ENCODE measurements at places on chromosomes 2 and 18.

- no peak for DNase-seq
These were observed 6.8 kb upstream of the SNED1 start for GRCh38 chr2:240991378-240992263.

- peak; percentile 55 for DNase-seq
These were observed 978 bp upstream of the TUBA4A start for GRCh38 chr2:219254590-219255201.

DNA sequence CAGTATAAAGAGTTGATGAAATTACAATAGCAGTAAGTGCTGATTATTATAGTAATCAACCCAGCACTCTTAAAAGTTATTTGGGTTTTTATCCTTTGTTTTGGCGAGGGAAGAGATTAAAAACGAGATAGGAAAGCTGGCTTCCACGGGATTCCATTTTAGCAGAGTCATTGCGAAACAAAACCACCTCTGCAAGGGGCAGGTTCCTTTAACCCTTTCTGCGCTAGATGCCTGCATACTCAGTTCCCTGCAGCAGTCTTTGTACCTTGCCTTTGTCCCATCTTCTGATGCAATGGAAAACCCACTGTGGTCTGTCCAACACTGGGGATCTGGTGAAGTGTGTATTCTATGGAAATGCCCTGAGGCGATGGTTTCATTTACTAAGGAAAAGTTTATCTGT is 2.7 kb downstream of the YPEL5 start:
- no peak for DNase-seq

- DNase-seq, result no peak
These were observed 5.5 kb upstream of the ARL4C start for GRCh38 chr2:234502285-234502918.

GRCh38 chr18:29154196-29154757 is 977.3 kb upstream of the CDH2 start:
- no peak for DNase-seq

GRCh38 chr2:226080334-226080733 is 680.8 kb downstream of the NYAP2 start:
- DNase-seq, result no peak

DNA sequence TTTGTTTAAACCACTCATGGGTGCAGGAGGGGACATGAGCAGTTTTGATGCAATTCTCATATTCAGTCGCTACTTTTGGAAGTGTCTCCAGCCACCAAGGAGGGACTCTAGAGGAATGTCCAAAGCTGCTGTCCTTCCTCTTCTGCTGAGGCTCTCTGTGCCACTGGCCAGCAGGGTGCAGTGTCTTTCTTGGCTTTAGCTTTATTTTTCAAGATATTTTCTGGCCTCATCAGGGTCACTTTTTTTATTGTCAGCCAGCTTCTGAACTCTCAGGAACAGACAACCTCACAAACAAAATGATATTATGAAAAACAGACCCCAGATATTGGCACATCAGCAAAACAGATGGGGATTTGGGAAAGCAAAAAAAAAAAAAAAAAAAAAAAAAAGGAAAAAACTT is 289.3 kb upstream of the ZSWIM2 start:
- DNase-seq, result peak; percentile 3

GRCh38 chr2:229748950-229749349 is 34.6 kb upstream of the DNER start:
- no peak for DNase-seq

DNA sequence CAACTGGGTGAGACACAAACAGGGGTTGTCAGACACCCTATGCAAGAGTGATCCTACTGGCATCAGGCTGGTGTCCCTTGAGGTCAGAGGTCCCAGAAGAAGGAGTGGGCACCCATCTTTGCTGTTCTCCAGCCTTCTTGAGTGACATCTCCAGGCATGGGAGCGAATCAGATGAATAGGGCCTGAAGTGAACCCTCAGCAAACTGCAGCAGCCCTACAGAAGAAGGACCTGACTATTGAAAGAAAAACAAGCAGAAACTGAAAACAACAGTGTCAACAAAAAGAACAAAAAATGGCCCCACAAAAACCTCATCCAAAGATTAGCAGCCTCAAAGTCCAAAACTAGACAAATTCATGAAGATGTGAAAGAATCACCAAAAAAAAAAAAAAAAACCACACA is 1229.7 kb upstream of the CRIM1 start:
- DNase-seq, result no peak

GRCh38 chr18:58335223-58335622 is 291.2 kb downstream of the NEDD4L start:
- no peak for DNase-seq

- DNase-seq, result peak; percentile 2
These were observed 325.8 kb downstream of the DYSF start for GRCh38 chr2:71778936-71779773.

- no peak for DNase-seq
These were observed 64.2 kb downstream of the RBMS1 start for GRCh38 chr2:160429248-160430000.
